ENCODE measurements at places on chromosomes 2 and 18.

- no peak for DNase-seq
Observed at GRCh38 chr2:223554923-223555322, 47.2 kb downstream of the SCG2 start.

DNA sequence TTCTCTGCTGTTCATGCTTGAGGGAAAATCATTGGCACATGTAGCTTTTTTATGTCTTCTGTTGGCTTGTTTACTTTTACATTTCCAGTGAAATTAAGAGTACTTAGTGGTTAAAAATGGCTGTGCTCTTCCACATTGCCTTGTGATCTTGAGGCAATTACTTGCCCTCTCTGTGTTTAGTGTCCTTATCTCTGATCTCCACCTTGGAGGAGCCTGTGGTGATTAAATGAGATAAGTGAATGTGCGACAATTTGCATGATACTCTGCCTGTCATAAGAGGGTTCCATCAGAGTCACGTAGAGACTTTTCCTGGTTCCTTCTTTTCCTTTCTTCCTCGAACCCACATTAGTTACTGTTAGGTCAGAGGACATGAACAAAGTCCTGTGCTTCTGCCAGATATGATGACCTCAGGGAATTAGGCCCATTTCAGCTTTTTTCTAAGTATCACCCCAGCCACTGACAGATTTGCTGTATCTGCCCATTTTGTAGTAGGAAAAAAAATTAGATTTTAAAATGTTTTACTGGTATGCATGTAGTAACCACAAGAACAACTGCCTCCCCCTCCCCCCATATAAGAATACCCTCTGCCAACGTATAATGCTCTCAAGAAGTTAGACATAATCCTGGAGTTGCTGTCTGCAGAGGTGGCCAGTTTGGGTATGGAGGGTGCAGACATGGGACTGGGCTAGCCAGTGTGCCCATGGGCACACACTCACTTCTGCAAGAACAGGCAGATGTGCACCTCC, 51.9 kb downstream of the TET3 start:
- DNase-seq, result no peak

GRCh38 chr2:120736624-120737339, 1.1 kb downstream of the GLI2 start:
- no peak for DNase-seq

- no peak for DNase-seq
Observed at GRCh38 chr2:160199053-160199452, 1.0 kb downstream of the ITGB6 start.

DNA sequence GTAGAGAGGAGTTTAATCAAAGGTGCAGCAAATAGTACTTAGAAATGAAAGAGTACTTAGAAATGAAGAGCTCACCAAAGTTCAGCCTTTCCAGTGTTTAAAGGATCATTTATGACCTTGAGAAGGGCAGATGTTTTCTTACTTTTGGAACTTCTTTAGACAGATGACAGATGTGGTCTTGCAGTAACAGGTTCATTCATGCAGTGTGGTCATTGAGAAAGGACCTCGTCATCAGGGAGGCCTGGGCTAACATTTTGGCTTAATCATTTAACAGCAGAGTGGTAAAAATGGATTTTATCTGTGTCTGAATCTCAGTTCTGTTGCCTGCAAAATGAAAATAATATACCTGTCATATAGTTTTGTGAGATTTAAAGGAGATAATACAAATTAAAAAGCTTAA, 75.1 kb upstream of the NT5C1B start:
- no peak for DNase-seq

- DNase-seq, result no peak
Observed at GRCh38 chr2:64462171-64462570, 8.2 kb downstream of the LGALSL start.

DNA sequence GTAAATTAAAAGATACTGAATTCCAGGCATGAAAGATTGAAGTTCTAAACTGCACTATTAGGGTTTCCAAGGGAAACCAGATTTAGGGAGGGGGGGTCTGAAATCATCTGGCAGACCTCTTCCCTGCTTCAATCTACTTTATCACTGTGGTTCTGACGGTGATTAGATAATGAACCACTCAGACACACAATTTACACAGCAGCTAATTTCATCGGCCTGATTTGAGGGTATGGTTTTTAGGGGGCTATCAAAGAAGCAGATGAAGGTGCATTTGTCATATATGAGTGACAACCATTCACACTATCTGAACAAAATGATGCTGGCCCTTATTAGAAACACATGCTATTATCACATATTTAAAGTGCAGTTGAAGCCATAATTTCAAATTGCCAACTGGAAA, 106.0 kb downstream of the OLA1 start:
- no peak for DNase-seq

GRCh38 chr2:44944952-44945612, 3.6 kb downstream of the SIX3 start:
- no peak for DNase-seq

- no peak for DNase-seq
Observed at GRCh38 chr18:63922049-63922448, 14.3 kb downstream of the SERPINB10 start.

DNA sequence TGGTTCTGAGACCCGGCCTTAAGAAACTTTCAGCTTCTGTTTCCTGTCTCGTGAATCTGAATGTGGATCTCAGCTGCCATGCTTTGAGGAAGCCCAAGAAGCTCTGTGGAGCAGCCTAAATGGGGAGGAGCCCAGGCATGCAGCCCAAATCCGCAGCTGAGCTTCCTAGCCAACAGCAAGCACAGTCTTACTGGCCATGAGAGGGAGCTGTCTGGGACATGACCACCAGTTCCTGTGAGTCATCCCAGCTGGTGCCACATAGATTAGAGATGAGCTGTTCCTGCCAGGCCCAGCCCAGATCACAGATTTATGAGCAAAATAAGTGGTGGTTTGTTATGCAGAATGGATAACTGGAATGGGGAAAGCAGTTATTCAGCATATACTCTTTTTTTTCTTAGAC, 224.4 kb upstream of the APCDD1 start:
- no peak for DNase-seq

- no peak for DNase-seq
Observed at GRCh38 chr2:38106405-38107094, 30.6 kb upstream of the CYP1B1 start.

DNA sequence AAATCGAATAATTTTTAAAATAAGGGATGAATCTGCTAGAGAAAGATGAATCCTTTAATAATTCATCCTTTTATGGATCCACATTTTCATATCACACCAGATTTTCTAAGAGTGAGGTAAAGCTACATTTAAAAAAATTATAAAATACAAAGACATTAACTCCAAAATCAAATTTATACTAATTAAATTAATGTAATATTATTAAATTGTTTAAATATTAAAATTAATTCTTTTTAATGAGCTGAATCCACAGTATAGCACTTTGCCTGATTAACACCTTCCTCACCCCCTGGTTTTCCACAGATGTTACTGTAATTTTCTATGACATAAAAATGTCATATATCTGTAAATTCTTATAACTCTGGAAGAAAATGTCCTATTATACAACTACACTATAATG, 26.2 kb downstream of the ZRANB3 start:
- DNase-seq, result no peak

DNA sequence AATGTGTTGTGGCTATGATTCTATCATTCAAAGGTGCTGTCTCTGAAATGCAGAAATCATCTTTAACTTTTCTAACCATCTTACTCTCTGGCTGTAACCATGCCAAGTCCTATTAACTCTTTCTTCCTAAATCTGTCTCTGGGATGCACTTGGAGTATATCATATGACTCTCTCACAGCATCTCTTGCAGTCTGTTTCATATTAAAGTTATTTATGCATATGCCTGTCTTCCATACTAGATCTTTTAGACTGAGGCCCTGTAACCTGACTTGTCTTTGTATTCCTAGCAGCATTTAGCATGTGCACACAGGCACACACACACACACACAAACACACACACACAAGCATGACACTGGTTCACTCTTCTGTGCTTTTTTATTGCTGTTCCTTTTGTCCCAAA, 320.6 kb downstream of the ETAA1 start:
- no peak for DNase-seq

- DNase-seq, result no peak
Observed at GRCh38 chr2:45438872-45439665, 172.0 kb downstream of the SRBD1 start.

GRCh38 chr2:217873371-217873770, 129.4 kb downstream of the TNS1 start:
- no peak for DNase-seq

DNA sequence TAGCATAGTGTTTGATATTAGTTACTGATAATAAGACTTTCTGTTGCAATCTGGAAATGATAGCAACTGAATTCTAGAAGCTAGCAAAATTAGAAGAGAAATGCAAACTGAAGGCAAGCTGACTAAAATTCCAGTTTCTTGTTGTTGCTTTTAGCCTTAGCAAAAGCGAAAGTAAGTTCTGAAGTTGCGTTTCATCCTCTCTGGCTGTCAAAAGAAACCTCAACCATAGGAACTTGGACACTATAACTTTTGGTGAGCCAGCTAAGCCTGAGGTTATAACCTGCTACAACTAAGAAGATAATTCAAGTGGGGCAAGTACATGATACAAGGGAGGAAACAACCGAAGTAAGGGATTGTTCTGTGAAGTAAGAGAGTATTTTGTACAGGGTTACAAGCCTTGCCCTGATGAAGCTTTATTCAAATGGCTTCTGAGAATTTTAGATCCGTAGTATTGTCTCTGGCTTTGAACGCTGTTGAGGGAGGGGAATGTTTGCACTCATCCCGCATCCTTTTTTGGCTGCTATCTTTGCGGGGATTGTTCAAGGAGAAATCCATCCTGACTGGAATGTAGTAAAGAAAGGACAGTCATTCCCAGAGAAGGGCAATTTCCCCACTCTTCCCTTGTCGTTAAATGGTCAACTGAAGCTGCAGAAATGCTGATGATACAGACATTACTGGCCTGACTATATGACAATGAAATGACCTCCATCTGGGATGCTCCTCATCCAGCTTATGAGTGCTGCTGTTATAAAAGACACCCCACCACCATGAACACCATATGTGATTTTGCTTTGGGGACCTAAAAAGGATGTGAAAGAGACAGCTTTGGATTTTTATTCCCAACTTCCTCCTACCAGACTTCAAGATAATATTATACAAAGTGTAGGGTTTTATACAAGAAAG, 7.0 kb upstream of the TMX3 start:
- DNase-seq, result no peak

DNA sequence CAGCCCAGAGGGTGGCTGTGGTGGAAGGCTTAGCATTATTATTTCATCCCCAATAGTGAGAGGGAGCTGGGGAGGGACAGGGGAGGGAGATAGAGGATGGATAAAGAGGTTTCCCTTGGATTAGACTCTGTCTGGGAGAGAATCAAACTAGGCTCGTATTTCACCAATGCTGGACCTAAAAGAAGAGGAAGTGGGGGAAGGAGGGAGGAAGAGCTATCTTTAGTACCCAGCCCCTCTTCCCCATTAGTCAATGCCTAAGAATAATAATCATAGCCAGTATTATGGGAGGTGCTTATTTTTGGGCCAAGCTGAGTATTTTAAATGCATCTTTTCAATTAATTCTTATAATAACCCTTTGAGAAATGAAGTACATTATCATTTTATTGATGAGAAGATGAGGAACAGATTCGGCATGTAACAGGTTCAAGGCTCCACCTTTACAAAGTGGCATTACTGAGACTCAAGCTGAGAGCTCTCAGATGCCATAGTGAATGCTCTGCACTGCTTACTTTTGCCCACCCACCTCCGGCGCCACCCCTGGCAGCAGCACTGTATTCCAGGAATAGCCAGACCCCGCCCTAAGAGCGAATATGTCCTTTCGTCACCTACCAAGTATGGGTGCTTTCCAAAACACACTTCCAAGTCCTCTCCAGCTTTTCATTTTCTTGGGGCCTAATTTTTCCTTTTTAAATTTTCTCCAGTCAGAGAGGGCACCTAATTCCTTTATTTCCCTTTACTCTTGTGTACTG, 21.0 kb downstream of the PAX8 start:
- no peak for DNase-seq

DNA sequence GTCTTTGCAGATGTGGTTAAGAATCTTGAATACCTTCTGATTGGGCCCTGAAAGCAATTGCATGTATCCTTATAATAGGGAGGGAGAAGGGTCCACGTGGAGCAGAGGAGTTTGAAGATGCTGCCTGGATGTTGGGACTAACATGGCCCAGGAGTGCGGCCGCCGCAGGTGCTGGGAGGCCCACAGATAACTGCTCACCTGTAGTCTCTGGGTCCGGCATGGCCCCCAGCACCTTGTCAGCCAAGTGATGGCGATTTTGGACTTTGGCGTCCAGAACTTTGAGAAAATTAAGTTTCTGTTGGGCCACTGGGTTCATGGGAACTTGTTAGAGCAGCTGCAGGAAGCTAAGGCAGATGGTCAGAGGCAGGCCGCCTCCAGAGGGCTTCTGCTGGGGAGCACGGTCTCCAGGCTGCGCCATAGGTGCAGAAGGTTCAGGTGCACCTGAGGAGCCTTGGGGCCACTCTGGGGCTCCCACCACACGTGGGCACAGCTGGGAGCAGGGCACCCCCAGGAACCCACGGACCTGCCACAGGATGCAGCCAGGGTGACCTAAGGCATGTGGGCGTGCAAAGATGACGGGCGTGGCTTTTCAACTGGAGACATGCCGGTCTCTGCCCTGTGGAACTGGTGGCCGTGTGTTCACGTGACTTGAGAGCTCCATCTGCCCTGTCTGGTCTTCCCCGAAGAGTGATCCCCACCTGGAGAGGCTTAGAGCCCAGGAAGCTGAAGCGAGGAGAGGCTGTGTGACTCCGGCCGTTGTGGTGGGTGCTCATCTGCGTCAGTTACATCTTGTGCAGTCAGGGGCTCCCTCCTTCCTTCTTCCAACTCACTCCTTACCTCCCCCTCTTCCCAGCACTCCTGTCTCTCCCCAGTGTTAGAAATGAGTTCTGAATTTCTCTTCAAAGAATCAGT, 277.3 kb downstream of the AGAP1 start:
- DNase-seq, result no peak

DNA sequence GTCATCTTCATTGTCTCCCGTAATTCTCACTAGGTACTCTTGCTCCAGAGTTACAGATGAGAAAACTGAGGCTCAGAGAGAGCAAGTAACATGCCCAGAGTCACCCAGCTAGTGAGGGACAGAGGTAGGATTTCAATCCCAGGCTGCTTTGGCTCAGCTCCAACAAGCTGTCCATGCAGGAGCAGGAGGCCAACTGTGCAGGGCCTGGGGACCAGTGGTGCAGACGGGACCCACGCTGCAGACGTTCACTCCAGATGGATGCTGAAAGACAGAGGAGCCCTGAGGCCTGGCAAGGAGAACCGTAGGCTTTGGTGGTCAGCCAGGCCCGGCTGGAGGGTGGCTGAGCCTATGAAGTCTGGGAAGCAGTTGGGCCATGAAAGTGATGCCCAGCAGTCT, 102.6 kb downstream of the MCFD2 start:
- DNase-seq, result no peak

GRCh38 chr18:48317781-48318381, 91.3 kb downstream of the ZBTB7C start:
- no peak for DNase-seq

DNA sequence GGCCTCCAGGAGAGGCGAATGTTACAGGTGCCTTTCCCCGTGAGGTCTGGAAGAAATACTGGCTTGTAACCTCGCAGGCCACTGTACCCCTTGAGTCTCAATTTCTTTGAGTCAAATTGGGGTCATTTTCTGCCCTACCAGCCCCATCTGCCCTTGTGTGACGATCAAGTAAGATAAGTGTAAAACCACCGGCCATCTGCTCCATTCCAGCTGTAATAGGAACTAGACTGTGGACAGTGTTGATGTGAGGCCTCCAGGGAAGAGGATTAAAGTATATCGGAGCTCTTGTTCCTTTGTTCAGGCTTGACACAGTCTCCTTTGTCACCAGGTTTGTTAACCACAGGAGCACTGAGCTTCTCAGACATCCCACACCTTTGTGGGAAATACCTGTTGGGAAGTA, 65.6 kb downstream of the MRPS9 start:
- DNase-seq, result no peak

GRCh38 chr2:205696331-205696926, 14.1 kb downstream of the NRP2 start:
- no peak for DNase-seq
